Fibroblast of lung (primary cell): ENCODE measurements at places on chromosomes 13 and 19.

GRCh38 chr13:39394796-39395678, 208.0 kb downstream of the LHFPL6 start:
- peak; percentile 36 for DNase-seq

DNA sequence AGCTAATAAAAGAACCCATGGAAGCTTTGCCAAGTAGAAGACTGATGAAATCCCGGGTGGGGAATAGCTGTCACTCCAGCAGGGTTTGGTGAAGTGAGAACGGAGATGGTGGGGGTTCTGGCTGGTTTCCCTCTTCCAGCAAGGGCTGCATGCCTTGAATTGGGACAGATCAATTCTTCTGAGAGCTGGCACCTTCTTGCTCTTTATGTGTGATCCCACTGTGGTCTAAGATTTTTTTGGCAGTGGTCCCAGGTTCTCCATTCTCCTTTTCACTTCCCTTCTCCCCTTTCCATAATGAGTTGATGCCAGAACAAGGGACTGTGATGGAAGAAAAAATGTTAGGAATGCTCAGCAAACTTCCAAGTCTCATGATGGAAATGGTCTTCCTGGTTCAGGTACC, 50.0 kb downstream of the TNFSF11 start:
- no peak for DNase-seq

DNA sequence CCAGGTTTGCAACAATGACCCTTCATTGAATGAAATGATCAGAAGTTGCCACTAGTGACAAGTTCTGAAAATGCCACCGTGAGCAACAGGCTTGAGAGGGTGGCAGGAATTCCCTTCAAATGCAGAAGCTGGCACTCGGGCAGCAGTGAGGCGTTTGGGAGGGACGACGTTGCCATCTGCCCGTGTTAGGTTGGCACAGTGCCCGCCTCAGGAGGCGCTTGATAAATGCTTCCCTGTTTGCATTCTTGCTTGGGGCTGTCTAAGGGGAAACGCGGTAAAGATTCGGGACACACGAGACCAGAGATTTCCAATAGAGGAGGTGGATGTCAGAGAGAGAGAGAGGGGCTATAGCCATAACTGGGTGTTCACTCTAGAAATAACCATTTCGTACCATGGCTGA, 101.9 kb downstream of the TEX29 start:
- DNase-seq: no peak

GRCh38 chr19:58003174-58003828, 681 bp upstream of the ZNF606 start:
- peak; percentile 32 for DNase-seq

DNA sequence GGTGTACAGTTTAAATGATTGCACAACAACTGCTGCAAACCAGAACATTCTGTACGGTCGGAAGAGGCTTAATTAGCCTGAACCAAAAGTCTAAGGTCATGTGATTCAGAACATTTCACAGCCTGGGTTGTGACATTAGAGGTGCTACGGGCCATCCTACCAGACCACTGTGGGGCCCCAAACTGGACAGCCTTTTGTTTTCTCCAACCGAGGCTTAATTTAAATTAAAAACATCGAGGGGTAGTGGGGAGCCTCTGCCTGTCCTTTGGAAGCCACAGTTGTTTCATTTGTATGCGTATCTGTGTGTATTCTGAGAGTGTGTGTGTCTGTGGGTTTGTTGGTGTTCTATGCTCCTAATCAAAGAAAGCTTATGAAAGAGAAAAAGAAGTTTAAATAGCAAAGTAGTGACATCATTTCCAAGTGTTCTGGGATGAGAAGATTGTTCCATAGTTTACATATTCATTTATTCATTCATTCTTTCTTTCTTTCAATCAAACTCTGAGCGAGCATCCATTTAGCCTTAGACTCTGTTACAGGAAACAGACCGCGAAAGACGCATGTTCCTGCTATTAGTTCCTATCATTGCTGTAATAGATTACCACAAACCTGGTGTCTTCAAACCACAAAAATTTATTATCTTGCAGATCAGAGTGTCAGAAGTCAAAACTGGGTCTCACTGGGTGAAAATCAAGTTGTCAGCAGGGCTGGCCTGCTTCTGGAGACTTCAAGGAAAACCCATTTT, 444.8 kb downstream of the FOXO1 start:
- DNase-seq: peak; percentile 90

- DNase-seq: peak; percentile 97
These were observed at the start of gene FAM174C for GRCh38 chr19:1275260-1275975. Gene FAM174C (plus strand): TSS chr19:1275530. CDS start chr19:1275550, 20 bp downstream.

DNA sequence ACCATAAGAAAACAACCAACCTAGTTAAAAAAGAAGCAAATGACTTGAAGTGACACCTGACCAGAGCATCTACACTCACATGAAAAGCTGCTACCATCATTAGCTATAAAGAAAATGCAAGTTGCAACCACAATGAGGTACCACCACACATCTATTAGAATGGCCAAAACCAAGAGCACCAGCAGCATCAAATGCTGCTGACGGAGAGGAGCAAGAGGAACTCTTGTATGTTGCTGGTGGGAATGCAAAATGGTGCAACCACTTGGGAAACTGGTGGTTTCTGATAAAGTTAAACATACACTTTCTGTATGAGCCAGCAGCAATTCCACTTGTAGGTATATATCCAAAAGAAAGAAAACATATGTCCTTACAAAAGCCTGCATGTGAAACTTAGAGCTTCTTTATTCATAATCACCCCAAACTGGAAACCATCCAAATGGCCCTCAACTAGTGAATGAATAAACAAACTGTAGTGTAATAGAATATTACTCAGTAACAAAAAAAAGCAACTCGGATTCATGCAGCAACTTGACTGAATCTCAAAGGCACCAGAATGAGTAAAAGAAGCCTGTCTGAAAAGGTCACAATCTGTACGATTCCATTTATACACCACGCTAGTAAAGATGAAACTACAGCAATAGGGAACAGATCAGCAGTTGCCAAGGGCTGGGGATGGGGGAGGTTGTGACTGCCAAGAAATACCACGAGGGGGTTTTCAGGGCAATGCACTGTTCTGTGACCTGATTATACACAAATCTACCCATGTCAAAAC, 60.9 kb upstream of the RANBP3 start:
- peak; percentile 59 for DNase-seq

DNA sequence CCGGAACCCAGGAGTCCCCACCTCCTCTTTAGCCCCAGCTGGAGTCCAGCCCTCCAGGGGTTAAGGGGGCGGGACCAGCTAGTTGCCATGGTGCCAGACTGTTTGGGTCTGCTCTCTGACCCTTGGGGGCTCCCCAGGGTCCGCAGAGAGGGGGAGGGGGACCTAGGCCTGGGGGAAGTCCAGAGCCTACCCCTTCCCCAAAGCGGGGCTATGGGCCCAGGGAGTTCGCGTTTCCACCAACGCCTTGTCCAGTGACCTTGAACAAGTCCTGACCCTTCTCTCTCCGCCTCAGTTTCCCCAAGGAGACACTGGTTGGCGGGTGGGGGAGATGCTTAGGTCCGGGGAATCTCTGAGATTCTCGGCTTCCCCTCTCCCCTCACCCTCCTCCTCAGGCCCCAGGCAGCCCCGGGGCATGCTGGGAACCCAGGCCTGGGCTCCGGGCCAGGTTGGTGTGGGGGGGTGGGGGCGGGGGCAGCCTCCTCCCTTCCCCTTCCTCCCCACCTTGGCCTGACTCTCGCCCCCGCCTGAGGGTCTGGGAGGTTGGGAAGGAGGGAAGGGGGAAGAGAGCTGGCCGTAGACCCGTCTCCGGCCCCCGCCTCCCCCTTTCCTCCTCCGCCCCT, 2.6 kb upstream of the SPACA6 start:
- peak; percentile 79 for DNase-seq

GRCh38 chr13:57470491-57470890, 161.1 kb upstream of the PCDH17 start:
- peak; percentile 0 for DNase-seq

GRCh38 chr13:26247608-26248007, 6.3 kb upstream of the CDK8 start:
- no peak for DNase-seq
